Peyer's patch (tissue), 4 donors: ENCODE measurements at places on chromosomes 5 and 9. TPM values are rescaled to one million over a fixed set of nuclear protein-coding genes. Genes with fewer than 3 reads are reported as not detected.

INVS gene
- total RNA-seq: 43.6 TPM

GPR21 gene
- 1.9 TPM for total RNA-seq

ABCA2 gene
- total RNA-seq: 46.4 TPM

ADGRV1 gene
- total RNA-seq: 0.28 TPM

PRLR gene
- 51.3 TPM for total RNA-seq

NEUROG1 gene
- total RNA-seq: not detected

GFPT2 gene
- 4.9 TPM for total RNA-seq

ZNF618 gene
- 26.4 TPM for total RNA-seq

GKAP1 gene
- 13.7 TPM for total RNA-seq

NRARP gene
- total RNA-seq: 35.3 TPM

ASPN gene
- total RNA-seq: 4.7 TPM

PCDHGB4 gene
- total RNA-seq: 3.3 TPM

CD72 gene
- total RNA-seq: 2.3 TPM

RBM27 gene
- 17.9 TPM for total RNA-seq

ACTBL2 gene
- total RNA-seq: not detected

FOXB2 gene
- total RNA-seq: not detected

FGF18 gene
- total RNA-seq: 0.53 TPM

ANKRD31 gene
- not detected for total RNA-seq

GLT6D1 gene
- total RNA-seq: not detected

SECISBP2 gene
- total RNA-seq: 66.6 TPM

CDX1 gene
- 349 TPM for total RNA-seq

PTPDC1 gene
- 10.3 TPM for total RNA-seq

WNK2 gene
- total RNA-seq: 577 TPM

DAB2 gene
- 39.6 TPM for total RNA-seq

INSYN2B gene
- total RNA-seq: not detected

GABRB2 gene
- total RNA-seq: not detected

FRMPD1 gene
- total RNA-seq: not detected

SUSD3 gene
- total RNA-seq: 6.5 TPM

MEIKIN gene
- not detected for total RNA-seq

MARCHF11 gene
- not detected for total RNA-seq

TNFSF15 gene
- total RNA-seq: 2.3 TPM

PCSK1 gene
- 3.6 TPM for total RNA-seq

MARCOL gene
- not detected for total RNA-seq

MXD3 gene
- total RNA-seq: 14.0 TPM

ARL14EPL gene
- total RNA-seq: not detected

LCN15 gene
- total RNA-seq: not detected

RLN1 gene
- total RNA-seq: not detected

NPR3 gene
- 1.2 TPM for total RNA-seq

MAP1B gene
- total RNA-seq: 16.3 TPM

ORM1 gene
- not detected for total RNA-seq

CATSPER3 gene
- 2.5 TPM for total RNA-seq

BAAT gene
- not detected for total RNA-seq
